Femur (tissue), 1 donor: ENCODE measurements at places on chromosomes 13 and 19.

GRCh38 chr19:45528744-45529419 lies 21.6 kb downstream of the VASP start:
- DNase-seq = no peak

DNA sequence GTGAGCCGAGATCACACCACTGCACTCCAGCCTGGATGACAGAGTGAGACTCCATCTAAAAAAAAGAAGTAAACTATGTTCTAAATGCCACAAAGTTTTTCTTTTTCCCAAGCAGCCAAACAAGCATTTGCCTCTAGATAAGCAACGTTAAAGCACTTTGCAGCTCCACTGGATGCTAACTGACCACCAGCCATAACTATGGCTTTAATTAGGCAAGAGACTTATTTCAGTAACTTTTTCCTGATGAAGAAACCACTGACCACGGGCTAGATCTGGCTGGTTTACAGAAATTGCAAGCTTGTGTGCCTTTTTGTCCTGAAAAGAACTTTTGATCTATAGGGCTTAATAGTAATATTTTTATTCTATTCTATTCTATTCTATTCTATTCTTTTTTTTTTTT lies 22.1 kb downstream of the CD70 start:
- DNase-seq = no peak

- no peak for DNase-seq
Observed at GRCh38 chr13:45456196-45456972, 8.4 kb upstream of the COG3 start.

GRCh38 chr13:48826039-48826438 lies 149.7 kb upstream of the FNDC3A start:
- DNase-seq = no peak

DNA sequence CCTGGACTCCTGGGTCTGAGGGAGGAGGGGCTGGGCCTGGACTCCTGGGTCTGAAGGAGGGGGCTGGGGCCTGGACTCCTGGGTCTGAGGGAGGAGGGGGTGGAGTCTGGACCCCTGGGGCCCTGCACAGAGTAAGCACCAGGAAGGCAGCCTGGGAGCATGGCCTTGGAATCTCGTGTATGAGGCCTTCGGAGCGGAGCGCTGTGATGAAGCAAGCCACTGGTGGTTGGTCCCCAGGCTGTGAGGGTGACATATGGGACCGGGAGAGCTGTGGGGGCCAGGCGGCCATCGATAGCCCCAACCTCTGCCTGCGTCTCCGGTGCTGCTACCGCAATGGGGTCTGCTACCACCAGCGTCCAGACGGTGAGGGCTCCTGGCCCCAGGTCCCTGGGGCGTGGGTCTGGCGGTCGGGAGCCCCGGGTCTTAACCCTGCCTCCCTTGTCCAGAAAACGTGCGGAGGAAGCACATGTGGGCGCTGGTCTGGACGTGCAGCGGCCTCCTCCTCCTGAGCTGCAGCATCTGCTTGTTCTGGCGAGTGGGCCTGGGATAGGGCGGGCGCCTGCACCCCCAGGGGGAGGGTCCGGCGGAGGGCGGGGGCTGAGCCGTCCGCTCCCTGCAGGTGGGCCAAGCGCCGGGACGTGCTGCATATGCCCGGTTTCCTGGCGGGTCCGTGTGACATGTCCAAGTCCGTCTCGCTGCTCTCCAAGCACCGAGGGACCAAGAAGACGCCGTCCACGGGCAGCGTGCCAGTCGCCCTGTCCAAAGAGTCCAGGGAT lies 918 bp downstream of the TMEM190 start:
- DNase-seq = peak; percentile 60

GRCh38 chr19:1145635-1146411 lies 28.2 kb downstream of the SBNO2 start:
- no peak for DNase-seq

DNA sequence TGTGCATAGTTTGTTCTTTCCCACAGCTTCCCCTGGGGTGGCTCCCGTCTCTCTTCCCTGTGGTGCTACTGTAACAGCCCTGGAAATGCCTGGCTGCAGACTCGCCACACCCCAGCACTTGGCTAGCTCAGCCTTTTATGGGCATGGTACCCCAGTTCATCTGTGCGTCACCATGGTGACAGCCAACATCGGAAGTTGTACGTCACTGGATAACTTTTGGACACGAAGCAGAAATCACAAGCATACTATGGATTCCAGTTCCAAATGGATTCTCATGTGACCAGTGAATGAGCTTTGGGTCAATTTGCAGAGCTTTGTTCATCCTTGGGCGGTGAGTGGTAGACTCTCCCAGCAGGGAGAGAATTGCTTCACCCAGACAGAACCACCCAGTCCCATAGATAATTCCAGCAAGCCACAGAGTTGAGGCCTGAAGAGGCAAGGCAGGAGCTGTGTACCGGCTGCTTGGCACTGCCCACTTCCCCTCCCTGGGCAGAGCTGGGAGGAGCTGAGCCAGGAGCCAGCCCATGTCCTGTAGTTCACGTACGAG lies 54.4 kb downstream of the COL4A2 start:
- DNase-seq = peak; percentile 80

- DNase-seq = peak; percentile 90
Observed at GRCh38 chr19:15452111-15453047, 2.6 kb upstream of the WIZ start.

- DNase-seq = peak; percentile 69
Observed at GRCh38 chr19:12786141-12786870, 5.0 kb upstream of the JUNB start.

DNA sequence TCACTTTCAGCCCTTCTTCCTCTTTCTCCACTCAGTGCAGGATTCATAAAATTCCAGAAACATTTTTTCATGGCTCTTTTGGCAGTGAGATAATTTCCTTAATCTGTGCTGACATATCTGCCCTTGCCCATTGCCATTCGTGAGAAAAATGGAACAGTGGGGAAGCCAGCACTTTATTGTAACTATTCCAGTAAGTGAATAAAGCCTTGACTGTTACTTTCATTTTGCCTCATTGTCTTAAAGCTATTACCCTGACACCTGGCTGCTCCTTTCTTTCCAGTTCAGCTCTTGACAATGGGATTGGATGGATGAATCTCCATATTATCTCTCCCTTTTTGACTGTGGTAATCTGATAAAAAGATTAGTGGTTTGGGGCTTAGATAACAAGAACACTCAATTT lies 1068.1 kb upstream of the PCDH20 start:
- DNase-seq = no peak

DNA sequence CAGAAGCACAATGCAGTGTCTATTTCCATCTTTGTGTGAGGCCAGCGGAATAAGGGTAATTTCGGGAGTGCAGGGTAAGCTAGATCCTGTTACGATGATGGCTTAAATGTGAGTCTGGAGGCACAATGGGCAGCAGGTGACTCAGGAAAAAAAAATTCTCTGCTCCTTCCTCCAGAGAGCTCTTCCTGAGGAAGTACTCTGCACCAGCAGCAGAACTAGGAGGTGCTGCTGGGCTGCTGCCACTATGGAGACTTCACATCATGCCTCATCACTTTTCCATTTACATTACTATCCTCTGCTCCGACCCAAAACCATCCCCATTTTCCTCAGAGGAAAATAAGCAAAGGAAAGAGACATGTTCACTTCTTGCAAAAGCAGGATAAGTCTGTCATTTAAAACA lies 282.0 kb downstream of the DNAJC15 start:
- no peak for DNase-seq

GRCh38 chr13:30504081-30504480 lies 38.3 kb upstream of the HMGB1 start:
- DNase-seq = no peak

GRCh38 chr19:19594381-19594780 lies 24.1 kb downstream of the PBX4 start:
- DNase-seq = no peak

DNA sequence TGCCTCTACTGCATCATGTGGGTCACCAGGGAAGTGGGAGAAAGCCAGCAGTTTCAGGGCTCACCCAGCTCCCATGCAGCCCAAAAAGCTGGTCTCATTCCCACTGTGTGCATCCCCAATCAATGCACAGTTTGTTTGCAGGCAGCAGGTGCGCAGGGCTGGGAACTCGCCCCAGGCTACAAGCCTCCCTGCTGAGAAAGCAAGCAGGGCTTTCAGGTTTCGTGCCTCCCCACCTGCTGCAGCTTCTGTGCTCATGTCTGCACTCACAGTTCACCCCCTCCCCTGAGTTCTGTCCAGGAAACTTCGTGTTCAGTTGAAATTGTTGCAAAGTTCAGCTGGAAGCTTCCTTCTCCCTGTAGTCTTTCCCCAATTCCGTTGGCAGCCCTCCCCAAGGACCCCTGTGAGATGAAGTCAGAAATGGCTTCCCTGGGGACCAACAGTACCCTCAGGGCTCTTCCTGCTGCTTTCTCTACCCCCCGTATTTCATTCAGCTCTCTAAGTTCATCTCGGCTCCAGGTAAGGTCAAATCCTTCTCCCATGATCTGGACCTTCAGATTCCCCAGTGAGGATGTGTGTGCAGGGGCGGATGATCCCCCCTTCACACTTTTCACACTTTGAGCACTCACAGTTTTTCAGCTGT lies 10.3 kb upstream of the KLK3 start:
- no peak for DNase-seq

DNA sequence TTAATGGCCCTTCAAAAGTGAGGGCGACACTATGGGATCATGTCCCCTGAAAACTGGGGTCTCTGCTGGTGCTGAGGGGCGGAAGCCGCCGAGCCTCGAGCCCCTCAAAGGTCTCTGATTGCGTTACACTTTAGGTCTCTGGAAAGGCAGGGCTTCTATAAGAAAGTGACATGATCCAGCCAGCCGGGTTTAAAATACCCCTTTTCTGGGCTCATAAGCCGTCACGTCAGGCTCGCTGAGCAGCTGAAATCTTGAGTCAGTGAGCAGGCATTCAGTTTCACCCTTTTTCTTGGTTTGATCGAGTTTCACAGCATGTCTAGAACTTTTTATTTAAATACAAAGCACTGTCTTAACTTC lies 600 bp upstream of the HMGB1 start:
- no peak for DNase-seq

DNA sequence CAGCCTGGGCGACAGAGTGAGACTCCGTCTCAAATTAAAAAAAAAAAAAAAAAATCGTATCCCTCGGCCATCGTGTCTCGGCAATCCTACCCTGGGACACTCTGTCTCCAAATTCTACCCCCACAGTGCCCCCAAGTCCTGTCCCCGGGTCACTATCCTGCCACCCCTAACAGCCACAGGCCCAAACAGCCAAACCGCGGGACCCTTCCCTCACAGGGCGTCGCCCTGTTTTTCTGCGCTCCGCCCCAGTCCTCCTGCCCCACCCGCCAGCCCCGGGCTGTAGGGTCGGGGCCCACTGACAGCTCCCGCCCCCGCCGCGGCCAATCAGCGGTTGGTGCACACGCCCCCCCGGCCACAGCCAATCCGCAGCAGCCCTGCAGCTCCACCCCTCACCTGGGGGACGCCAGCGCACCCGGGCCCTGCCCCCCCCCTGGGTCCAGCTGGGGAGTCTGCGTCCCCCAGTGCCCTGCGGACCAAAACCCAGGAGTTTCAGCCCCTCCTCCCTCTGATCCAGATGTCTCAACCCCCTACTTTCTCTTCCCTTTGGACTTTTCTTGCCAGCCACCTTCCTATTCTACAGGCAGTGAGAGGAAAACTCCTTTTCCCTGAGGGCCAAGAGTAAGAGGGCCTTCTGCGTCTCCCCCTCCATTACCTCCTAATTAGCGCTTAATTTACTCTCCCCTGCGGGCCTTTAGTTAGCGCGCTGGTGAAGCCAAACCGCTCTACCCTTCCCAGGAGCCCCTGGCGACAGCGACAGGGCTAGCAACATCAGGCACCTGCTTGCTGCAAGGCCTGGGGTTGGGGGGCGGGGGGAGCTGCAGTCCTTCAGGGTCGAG lies 1.5 kb upstream of the BCAT2 start:
- DNase-seq = peak; percentile 88

- DNase-seq = no peak
Observed at GRCh38 chr13:28468023-28468915, 26.7 kb downstream of the FLT1 start.

DNA sequence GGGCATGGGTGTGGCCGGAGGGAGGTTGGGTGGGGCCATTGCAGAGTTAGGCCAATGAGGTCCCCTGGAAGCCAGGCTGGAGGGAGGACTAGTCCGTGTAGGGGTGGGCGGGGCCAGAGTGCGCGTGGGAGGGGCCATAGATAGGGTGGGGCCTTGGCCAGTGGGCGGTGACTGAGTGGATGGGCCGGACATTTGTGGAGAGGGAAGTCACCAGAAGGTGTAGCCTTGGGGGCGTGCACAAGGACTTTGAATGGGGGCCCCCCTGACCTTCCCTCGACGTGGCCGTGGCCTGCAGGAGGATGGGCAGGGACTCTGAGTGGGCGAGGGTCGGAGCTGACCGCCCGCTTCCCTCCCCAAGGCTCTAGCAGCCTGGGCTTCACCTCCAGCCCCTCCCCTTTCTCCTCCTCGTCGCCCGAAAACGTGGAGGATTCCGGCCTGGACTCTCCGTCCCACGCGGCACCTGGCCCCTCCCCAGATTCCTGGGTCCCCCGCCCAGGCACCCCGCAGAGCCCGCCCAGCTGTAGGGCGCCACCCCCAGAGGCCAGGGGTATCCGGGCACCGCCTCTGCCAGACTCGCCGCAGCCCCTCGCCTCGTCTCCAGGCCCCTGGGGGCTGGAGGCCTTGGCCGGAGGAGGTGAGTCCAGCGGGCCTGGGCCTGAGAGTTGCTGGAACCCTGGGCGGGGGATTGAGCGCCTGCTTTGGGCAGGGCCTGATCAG lies 16.5 kb upstream of the B3GNT3 start:
- peak; percentile 48 for DNase-seq

DNA sequence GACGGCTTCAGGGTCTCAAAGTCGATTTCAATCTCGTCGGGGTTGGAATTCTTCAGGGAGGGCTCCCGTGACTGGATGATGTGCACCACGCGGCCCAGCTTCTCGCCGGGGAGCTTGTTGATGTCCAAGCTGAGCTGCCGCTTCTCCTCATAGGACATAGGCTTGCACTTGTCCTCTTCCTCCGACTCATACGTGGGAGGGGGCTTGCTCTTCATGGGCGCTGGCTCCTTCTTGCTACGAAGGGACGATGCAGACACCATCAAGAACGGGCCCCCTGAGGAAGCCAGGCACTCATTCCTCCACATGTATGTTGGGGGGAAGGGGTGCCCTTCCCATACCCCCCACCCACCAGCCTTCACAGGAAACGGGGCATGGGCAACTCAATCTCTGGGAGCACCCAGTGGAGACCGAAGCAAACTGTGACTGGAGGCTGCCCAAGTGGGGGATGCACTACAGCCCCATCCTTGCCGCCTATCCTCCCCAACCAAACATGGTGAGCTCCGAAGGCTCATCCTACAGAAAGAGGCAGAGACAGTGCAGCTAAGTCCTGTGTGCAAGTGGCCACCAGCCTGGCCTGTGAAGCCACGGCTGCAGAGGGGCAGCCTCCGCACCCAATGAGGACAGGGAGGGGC lies 23.2 kb upstream of the EPHX3 start:
- no peak for DNase-seq

- DNase-seq = no peak
Observed at GRCh38 chr19:30169196-30169900, 202.8 kb upstream of the ZNF536 start.

GRCh38 chr13:39364947-39365468 lies 238.0 kb downstream of the LHFPL6 start:
- DNase-seq = no peak

- DNase-seq = no peak
Observed at GRCh38 chr19:45061965-45062364, 14.3 kb downstream of the ZNF296 start.

GRCh38 chr19:50422397-50423278 lies 3.9 kb downstream of the SPIB start:
- DNase-seq = no peak
